Lower leg skin (tissue), 4 donors: ENCODE measurements at places on chromosomes 2 and 18.

GRCh38 chr2:50955081-50955480 lies 76.9 kb downstream of the NRXN1 start:
- no peak for DNase-seq

GRCh38 chr18:11496526-11497172 lies 112.7 kb upstream of the SLC35G4 start:
- no peak for DNase-seq

DNA sequence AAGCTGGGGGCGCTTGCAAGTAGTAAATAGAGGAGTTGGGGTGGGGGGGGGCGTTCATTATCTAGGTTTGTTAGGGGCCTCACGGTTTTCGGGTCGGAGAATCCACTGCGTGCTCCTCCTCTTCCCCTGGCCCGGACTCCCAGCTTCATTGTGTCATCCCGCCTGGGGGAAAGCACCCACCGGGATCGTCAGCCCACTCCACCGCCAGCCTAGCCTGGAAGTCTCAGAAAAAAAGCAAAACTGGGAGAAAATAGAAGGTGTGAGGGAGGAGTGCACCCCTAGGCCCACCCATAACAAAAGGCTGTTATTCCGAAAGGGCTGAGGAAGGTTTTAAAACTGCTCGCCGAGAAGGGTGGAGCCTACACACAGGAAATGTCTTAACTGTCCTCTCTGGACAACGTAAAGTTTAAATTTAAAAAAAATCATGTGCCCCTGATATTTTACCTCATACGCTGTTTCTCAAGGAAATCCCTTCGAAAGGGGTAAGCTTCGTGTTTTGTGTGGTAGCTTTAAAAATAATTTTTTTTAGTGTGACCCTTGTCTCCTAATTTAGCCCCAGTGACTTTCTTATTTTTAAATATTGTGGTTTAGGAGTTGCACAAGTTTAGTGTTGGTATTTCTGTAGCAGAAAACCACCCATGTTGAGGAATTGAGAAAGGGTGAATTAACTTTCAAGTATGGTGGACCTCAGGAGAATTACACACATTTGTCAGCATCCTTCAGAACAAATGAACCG lies 104.2 kb downstream of the SPTBN1 start:
- DNase-seq: peak; percentile 92

DNA sequence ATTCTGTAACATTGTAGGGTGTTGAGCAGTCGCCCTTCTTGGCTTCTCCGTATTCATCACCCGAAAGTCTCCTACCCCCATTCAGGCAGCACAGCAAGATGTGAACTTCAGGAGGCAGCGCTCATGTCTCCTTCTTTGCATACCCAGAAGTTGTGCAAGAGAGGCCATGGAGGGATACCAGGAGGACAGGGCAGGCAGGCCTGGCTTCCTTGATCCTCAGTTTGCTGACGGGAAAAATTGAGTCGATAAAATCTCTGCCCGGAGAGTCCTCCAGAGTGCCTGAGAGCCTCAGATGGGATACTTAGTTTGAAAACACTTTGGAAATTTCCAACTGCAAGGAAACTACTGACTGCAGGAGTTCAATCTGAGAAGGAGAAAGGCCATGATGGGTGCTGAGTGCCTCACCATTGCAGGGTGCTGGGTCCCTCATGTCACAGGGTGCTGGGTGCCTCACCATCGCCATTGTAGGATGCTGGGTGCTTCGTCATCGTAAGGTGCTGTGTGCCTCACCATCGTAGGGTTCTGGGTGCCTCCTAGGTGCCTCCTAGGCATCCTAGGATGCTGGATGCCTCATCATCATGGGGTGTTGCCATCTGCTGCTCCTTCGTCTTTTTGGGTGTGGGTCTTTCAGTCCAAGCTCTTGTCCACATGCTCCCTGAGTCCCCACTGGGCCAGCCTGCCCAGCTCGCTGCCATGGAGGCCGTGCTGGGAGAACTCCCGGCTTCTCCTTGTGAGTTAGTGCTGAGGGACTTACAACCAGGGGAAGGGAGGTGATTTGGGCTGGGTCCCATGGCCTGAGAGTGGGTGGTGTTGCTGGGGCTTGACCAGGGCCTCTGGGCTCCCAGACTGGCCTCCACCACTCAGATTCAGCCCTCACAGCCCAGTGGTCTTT lies 162.4 kb downstream of the DDX1 start:
- no peak for DNase-seq

DNA sequence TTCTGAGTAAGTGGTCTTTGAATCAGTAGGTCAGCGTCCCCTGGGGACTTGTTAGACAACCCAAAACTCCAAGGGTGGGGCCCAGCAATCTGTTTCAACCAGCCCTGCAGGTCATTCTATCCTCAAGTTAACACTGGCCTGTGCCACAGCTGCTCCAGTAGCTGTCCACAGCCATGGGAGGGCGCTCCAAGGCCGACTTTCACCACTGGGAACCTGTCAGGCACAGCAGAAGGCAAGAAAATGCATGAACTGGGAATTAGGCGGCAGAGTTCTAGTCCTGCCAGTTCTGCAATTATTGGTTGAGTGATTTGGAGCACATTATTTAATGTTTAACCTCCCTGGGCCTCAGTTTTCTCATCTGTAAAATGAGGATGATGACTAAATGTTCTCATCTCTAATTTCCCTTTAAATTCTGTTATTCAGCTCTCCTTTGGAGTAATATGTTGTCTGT lies 17.4 kb upstream of the MRPL33 start:
- peak; percentile 93 for DNase-seq

- no peak for DNase-seq
These were observed 1894.4 kb upstream of the LRRTM1 start for GRCh38 chr2:82198809-82199492.

DNA sequence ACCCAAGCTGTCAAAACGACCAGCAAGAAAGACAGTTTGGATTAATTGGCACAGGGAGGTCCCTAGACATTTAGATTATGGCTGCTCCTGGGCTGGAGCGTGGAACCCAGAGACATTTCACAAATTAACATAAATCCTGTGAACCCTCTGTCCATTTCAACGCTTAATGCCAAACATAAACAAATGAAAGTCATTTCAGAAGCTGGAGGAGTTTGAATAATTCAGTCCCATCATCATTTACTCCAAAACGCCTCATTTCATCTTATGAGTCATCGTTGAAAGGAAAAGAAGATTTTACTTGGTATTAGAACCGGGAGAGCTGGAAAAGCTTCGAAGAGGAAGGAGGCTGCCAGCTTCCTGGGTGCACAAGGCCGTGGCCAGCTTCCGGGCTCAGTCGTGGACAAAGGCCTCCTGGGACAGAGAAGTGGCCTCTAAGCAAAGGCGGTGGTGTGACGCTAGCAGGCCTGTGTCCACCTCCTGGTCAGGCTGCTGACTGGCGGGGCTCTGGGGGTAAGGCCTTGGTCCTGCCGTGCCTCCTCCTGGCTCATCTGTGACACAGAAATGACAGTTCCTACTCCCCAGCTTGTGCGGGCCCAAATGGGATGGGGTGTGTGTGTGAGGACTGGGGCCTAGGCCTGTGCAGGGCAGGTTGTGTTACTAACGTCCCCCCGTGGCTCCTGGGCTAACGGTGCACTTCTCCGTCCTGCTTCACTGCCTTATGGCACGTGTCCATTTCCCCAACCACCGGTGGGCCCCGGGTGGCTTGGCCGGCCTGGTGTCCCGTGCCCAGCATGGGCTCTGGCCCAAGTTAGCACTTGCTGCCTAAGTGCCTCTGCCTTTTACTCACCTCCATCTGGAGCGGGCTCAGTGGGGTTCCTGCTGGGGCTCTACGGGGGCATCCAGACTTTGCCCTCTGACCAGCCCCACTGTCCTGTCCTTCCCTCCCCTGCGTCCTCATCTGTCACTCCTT lies 71.6 kb downstream of the RRM2 start:
- DNase-seq: no peak
